OCI-LY7 (cell line): ENCODE measurements at places on chromosomes 11 and 22.
A peak's percentile ranks its signal among the peaks of the same experiment; 100 is the strongest.

GRCh38 chr11:132898021-132898420, 634.3 kb downstream of the OPCML start:
- DNase-seq: no peak

GRCh38 chr11:63951779-63952536, 13.2 kb downstream of the NAA40 start:
- peak; percentile 20 for DNase-seq

- DNase-seq: no peak
Measured at GRCh38 chr22:25363474-25363873, 144.0 kb downstream of the CRYBB2 start.

GRCh38 chr22:46815896-46816731, 53.7 kb downstream of the TBC1D22A start:
- no peak for DNase-seq

DNA sequence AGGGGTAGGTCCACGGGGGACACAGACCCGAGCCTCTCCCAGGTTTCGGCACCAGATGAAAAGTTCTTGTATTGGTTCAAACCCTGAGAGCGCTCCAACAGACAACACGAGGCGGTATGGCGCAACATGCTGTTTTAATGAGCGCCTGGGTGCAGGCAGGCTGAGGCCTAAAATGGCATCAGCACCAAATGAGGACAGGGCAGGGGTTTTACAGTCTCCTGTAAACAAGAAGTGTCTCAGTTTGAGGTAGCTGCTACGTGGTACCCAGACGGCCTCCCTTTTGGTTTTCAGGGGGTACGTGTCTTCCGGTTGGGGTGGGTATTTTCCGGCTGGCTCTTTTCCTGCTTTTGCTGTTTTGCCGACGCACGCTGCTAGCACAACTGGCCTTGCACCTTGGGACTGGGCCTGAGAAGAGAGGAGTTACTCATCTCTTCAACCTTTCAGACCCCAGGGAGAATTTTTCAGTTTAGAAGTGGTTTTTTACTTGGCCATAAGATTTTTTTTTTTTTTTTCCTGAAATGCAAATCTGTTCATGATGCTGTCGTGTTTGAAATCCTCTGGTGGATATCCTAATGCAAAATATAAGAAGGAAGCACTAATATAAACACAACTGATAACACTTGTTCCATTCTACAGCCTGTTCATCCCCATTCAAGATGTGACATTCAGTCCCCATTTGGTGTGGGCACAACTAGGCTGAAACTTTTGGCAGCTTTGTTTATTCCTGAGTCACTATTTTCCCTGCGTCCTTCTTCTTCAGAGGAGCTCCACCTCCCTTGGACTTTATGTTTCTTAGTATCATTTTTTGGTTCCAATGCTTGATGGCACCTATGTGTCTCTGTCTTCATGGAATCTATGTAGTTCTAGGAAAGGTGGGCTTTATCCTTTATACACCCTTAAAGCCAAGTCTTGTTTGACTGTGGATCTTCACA, 6.5 kb downstream of the PPFIBP2 start:
- DNase-seq: peak; percentile 70

- DNase-seq: no peak
Measured at GRCh38 chr11:129930296-129930695, 34.9 kb upstream of the NFRKB start.

GRCh38 chr11:11980841-11981308, 27.6 kb downstream of the DKK3 start:
- no peak for DNase-seq

DNA sequence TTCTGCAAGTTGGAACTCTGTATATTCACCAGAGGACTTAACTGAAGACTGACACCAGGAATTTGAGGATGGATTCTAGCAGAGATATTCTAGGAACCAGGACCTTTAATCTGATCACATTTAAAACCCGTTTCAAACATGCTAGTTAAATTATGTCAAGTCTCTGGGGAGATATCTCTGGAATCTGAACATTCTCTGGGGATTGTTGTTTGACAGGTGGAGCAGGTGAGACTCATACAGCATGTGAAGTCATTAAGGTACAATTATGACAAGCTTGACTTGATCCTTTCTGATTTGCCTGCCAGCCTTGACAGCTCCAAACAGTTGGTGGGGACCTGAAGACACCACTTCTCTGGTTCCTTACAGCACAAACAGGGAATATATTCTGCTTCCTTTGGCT, 100.3 kb downstream of the FAT3 start:
- DNase-seq: no peak

DNA sequence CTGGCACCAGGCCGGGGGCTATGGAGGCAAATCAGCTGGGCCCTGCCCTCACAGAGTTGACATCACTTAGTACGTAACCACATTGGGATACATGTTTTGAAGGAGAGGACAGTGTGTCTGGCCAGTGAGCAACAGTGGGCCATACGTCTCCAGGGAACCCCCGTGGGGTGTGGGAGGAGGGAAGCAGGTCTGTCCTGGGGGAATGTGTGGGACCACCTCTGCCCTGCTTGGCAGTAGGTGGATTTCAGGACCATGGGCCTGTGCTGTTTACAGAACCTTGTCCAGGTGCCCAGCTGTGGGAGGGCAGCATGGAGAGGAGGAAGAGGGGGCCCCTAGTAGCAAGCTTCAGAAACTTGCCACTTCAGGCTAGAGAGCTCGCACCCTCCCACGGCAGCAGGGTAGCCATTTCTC, 21.0 kb downstream of the P2RY2 start:
- DNase-seq: no peak

DNA sequence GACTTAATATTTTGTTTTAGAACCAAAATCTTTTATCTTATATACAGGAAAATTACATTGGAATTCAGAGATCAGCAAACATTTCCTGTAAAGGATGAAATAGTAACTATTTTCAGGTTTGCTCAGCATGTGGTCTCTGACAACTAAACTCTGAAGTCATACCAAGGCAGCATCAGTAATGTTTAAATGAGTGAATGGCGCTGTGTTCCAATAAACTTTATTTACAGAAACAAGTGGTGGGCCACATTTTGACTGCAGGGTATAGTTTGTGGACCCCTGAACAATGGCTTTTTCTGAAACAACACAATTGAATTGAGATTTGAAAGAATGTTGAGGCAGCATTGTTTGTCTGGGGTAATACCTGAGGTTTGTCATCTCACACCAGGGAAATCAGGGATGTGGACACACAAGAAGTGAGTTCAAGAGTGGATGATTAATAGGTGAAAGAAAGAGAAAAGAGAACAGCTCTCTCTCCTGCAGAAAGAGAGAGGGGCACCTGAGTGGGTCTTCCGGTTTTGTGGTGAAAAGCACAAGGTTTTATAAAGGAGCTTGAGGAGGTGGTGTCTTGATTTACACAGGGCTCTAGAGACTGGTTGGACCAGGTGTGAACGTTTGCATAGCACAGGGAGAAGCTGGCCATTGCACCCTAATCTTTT, 113.5 kb upstream of the VPREB1 start:
- peak; percentile 37 for DNase-seq

DNA sequence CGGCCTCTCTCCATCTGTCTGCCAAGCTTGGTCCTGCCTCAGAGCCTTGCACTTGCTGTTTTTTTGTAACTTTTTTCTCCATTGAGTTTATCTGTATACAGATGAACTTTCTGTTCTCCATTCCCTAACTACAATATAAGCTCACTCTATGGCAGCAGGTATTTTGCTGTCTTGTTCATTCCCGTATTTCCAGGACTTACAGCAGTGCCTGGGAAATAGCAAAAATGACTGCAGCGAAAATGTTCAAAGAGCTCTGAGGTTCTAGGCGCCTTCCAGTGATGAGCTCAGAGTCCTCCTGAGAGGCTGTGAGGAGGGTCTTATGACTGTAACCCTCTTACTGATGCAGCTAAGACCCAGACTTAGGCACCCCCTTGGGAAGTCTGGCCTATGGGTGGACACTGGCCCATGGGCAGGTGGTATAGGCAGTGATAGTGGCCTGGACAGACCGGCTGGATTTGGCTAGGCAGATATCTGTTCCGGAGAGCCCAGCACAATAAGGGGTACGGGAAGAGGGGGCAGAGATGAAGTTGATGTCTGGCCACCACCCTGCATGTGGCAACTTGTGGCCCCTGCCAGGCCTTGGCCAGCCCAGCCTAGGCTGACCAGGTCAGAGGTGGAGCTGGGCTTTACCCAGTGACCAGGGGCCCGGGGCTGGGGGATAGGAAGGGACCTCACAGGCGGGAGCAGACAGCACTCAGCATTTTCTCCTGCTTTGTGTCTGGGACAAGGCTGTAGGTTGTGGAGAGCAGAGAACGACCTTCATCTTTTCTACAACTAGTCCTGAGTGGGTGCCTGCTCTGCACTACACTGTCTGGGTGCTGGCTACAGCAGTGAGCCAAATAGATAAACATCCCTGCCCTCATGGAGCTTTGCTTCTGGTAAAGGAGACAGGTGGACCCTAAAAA, 4.6 kb downstream of the ATF4 start:
- peak; percentile 28 for DNase-seq

DNA sequence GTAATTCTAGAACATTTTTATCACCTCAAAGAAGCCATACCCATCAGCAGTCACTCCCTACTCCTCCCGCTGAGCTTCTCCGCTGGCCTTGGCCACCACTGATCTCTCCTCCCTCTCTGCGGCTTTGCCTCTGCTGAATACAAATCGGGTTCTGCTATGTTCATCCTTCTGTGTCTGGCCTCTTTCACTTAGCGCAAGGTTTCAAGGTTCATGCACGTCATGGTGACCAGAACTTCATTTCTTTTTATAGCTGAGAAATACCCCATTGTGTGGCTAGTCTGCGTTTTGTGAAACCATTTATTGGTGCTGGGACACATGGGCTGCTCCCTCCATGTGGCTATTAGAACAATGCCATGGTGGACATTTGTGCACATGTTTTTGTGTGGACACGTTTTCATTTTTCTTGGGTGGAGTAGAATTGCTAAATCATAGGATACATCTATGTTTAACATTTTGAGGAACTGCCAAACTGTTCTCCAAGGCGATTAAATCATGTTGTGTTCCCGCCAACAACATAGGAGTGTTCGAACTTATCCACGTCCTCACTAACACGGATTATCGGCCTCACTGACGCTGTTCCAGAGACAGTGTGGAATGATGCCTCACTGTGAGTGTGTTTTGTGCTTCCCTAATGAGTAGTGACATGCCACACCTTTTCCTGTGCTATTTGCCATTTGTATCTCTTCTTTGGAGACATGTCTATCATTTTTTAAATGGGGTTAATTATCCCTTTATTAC, 24.2 kb upstream of the KRTAP5-6 start:
- no peak for DNase-seq

DNA sequence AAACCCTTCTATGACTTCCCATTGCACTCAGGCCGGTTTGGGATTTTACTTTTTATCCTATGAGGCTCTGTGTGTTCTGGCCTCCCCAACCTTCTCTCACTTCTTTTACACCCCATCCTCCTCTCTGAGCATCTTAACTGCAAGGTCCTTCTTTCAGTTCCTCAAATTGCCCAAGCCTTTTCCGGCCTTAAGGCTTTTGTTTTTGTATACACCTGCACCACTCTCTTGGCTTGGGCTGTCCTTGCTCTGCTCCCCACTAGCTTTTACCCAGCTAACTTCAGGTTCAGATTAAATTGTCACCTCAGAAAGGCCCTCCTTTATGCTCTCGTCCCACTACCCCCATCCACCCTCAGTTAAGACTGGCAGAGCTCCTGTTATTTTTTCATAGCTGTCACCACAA, 55.5 kb downstream of the FAM83F start:
- DNase-seq: peak; percentile 96

DNA sequence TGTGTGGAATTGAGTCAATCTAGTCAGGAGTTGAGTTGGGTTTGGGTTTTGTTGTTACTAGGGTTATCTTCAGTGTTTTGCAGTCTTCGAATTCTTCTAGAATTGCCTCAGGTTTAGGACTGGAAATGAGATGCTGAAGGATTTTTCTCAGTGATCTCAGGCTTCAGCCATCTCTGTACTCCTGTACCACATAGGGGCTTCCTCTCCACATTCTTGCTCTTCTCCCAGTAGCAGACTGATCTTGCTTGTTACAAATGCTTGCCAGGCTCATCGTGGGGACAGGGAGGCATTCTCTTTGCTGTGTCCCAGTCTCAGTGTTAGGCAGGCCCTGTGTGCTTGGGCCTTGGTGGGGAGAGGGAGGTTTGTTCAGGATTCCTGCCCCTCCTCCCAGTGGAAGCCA, 96.1 kb downstream of the LRRC32 start:
- no peak for DNase-seq

DNA sequence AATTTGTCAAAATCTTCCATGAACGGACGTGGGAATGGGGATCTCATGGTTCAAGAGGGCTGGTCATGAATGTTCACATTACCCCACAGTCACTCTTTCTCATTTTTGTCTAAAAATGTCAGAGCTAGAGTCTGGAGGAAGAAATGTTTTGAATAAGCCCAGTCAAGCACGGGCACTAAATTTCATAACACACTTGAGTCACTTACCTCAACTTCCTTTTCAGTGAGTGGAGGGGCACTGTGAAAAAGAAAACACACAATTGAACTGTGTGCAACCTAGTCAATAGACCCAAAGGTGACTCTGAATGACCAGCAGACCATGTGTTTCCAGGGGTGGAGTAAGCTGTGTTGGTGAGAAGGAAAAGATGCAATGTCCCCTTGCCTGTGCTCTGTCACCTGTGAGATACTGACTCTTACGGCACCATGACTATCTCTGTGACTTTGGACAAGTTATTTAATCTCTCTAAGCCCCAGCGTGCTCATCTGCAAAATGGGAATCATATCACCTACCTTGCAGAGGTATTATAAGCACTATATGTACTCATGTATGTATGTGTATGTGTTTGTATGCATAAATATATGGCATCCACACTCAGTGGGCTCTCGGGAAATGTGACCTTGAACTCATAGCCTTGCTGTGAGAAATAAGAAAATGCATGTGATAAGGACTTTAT, 38.2 kb upstream of the LYVE1 start:
- DNase-seq: no peak

GRCh38 chr11:62853279-62853965, 14.0 kb upstream of the WDR74 start:
- DNase-seq: no peak

DNA sequence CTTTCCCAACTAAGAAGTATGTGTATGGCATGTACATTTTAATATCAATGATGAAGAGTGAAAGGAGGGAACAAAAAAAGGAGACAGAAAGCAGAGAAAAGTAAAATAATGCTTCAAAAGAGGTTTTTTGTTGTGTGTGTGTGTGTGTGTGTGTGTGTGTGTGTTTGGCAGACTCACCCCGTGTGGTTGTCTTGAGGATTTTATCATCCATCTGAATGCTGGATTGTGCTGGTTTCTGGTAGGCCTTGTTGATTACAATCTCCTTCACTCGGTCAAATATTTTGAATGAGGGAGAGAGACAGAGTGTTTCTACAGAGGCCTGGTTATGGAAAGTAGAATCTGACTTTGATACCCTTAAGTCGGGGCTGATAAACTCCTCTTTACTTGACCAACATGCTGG, 128.5 kb downstream of the ENTHD1 start:
- DNase-seq: no peak
